Activated naive CD8-positive, alpha-beta T cell treated with anti-CD3 and anti-CD28 coated beads, Interleukin-2, amount 10 ng/mL, durations not matched to agents 7 days and 5 days (primary cell): ENCODE measurements at places on chromosomes 16 and 17.

DNA sequence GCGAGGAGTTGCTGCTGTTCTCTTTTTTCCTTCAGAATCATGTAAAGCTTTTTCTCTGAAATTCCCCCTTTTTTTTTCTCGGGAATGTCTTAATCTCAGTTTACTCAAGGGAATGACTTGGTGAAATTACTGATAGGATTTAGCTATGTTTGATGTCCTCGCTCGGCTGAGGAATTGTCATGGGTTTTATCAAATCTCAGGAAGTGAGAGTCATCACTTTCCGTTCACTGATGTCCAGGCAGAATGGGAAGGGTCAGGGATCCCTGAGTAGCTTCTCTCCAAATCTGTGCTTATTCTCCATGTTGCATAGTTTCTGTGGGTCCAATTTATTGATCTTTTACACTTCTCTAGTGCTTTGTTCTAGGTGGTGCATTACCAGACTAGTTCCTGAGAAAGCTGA, 6.3 kb downstream of the IGSF6 start:
- H3K27ac ChIP-seq = peak overlapping the region; percentile 95
- H3K4me3 ChIP-seq = peak overlapping the region; percentile 71
- H3K4me1 ChIP-seq = peaks cover 39% of the 10 kb centered on the region
- no peaks in the 10 kb centered on the region for H3K27me3 ChIP-seq
- H3K36me3 ChIP-seq = peaks cover 2% of the 10 kb centered on the region
- DNase-seq = no peak

GRCh38 chr17:57523926-57524632, 221.0 kb downstream of the CCDC182 start:
- peaks cover 2% of the 10 kb centered on the region for H3K36me3 ChIP-seq
- H3K27me3 ChIP-seq = no peaks in the 10 kb centered on the region
- peaks cover 19% of the 10 kb centered on the region for H3K4me1 ChIP-seq
- DNase-seq = no peak

- DNase-seq = peak; percentile 70
- no peaks in the 10 kb centered on the region for H3K4me1 ChIP-seq
- H3K4me3 ChIP-seq = no peak overlapping the region
- peaks cover 7% of the 10 kb centered on the region for H3K27me3 ChIP-seq
- H3K36me3 ChIP-seq = no peaks in the 10 kb centered on the region
- H3K27ac ChIP-seq = no peak overlapping the region
These were observed 138.9 kb upstream of the CES5A start for GRCh38 chr16:56013962-56014552.

- H3K36me3 ChIP-seq = peaks cover 6% of the 10 kb centered on the region
- H3K27ac ChIP-seq = no peak overlapping the region
These were observed 7.0 kb downstream of the ZNF319 start for GRCh38 chr16:57993438-57993837.

DNA sequence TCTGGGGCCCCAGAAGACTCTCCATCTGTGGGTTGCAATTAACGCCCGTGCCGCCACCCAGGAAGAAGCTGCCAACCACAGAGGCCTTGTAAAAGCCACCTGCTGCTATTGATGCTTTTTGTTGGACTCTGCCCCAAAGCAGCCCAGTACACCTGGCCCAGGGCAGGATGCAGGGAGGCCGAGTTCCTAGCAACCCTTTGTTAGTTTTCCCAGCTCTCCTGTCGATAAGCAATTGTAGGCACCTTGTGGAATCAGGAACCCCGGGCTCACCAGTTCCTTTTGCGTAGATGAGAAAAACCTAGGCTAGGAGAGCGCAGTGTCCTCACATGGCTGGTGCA, 103.3 kb downstream of the ABCC6 start:
- DNase-seq = no peak
- peaks cover 90% of the 10 kb centered on the region for H3K36me3 ChIP-seq
- H3K4me3 ChIP-seq = no peak overlapping the region
- H3K27ac ChIP-seq = no peak overlapping the region
- no peaks in the 10 kb centered on the region for H3K27me3 ChIP-seq
